MG63 (cell line): ENCODE measurements at places on chromosomes 1 and 21. TPM values are rescaled to one million over a fixed set of nuclear protein-coding genes. Genes with fewer than 3 reads are reported as not detected.

Gene RGS8
- not detected in 2 replicates for total RNA-seq

Gene SAMD11
- 32.7 and 43.5 TPM in 2 replicates for total RNA-seq

Gene IRF6
- total RNA-seq = not detected in 2 replicates

Gene EXO1
- 28.5 and 40.7 TPM in 2 replicates for total RNA-seq

Gene CBR3
- total RNA-seq = 11.2 and 17.8 TPM in 2 replicates

Gene LRRC8C
- 0.05 and 0.43 TPM in 2 replicates for total RNA-seq

Gene SH2D2A
- not detected in 2 replicates for total RNA-seq

Gene HFM1
- total RNA-seq = 0.07 TPM in 1 of 2 replicates, not detected in the other

Gene TFF2
- total RNA-seq = not detected in 2 replicates

Gene ALX3
- total RNA-seq = 11.3 and 14.9 TPM in 2 replicates

Gene DISC1
- 2.8 and 3.5 TPM in 2 replicates for total RNA-seq

Gene LCE3E
- total RNA-seq = not detected in 2 replicates

Gene LRRC71
- total RNA-seq = not detected in 2 replicates

Gene GRIK3
- 0.66 TPM in 1 of 2 replicates, not detected in the other for total RNA-seq

Gene LCE3D
- not detected in 2 replicates for total RNA-seq

Gene OR10R2
- not detected in 2 replicates for total RNA-seq

Gene C1orf185
- not detected in 2 replicates for total RNA-seq

Gene EPHB2
- total RNA-seq = 19.6 TPM in 2 replicates

Gene SPATA46
- not detected in 2 replicates for total RNA-seq

Gene CFH
- 9.7 and 20.0 TPM in 2 replicates for total RNA-seq

Gene TMEM125
- not detected in 2 replicates for total RNA-seq

Gene OR2L8
- not detected in 2 replicates for total RNA-seq

Gene PIK3R3
- 2.5 and 3.4 TPM in 2 replicates for total RNA-seq

Gene FCGR3B
- not detected in 2 replicates for total RNA-seq

Gene TNFRSF8
- 0.82 TPM in 1 of 2 replicates, not detected in the other for total RNA-seq

Gene KCNH1
- not detected in 2 replicates for total RNA-seq

Gene PDE9A
- total RNA-seq = 0.12 TPM in 1 of 2 replicates, not detected in the other

Gene HSF2BP
- 2.4 and 6.4 TPM in 2 replicates for total RNA-seq

Gene CYP2J2
- not detected in 2 replicates for total RNA-seq

Gene MNDA
- not detected in 2 replicates for total RNA-seq

Gene CFHR2
- total RNA-seq = not detected in 2 replicates

Gene PANK4
- total RNA-seq = 16.6 and 17.3 TPM in 2 replicates

Gene COL8A2
- total RNA-seq = 0.99 and 1.4 TPM in 2 replicates

Gene PLD5
- total RNA-seq = 0.03 TPM in 1 of 2 replicates, not detected in the other

Gene S100A1
- total RNA-seq = 0.99 TPM in 1 of 2 replicates, not detected in the other

Gene CSF3R
- total RNA-seq = not detected in 2 replicates

Gene GNB1
- total RNA-seq = 327 and 329 TPM in 2 replicates

Gene VANGL2
- total RNA-seq = not detected in 2 replicates

Gene LCE1B
- not detected in 2 replicates for total RNA-seq

Gene AURKAIP1
- 94.2 and 226 TPM in 2 replicates for total RNA-seq

Gene PADI2
- 0.20 TPM in 1 of 2 replicates, not detected in the other for total RNA-seq

Gene SPRR2G
- not detected in 2 replicates for total RNA-seq
